ENCODE measurements at places on chromosomes 3 and 15. TPM values are rescaled to one million over a fixed set of nuclear protein-coding genes. Genes with fewer than 3 reads are reported as not detected.

The CAMK2N2 gene
- not detected for total RNA-seq

The SOX2 gene
- total RNA-seq = not detected

The SH3BP5 gene
- total RNA-seq = 35.0 TPM

The HESX1 gene
- 0.65 TPM for total RNA-seq

The TRANK1 gene
- 28.1 TPM for total RNA-seq

The STARD9 gene
- total RNA-seq = 4.5 TPM

The GP5 gene
- total RNA-seq = under 0.01 TPM

The GPR149 gene
- not detected for total RNA-seq

The SLC6A1 gene
- not detected for total RNA-seq

The DUOXA2 gene
- not detected for total RNA-seq

The SMAD6 gene
- 86.9 TPM for total RNA-seq

The KBTBD13 gene
- not detected for total RNA-seq

The EPHA3 gene
- total RNA-seq = 0.26 TPM

The ADAMTS17 gene
- 5.0 TPM for total RNA-seq

The ATP13A5 gene
- not detected for total RNA-seq

The ATXN7 gene
- 25.6 TPM for total RNA-seq

The SLITRK3 gene
- total RNA-seq = not detected

The POC1A gene
- 5.7 TPM for total RNA-seq

The PRKCI gene
- total RNA-seq = 65.1 TPM

The STRIT1 gene
- not detected for total RNA-seq

The LMOD3 gene
- 0.22 TPM for total RNA-seq

The RFT1 gene
- 22.4 TPM for total RNA-seq

The ADCY5 gene
- total RNA-seq = 1.4 TPM

The ARHGEF3 gene
- 16.4 TPM for total RNA-seq

The VPS39 gene
- total RNA-seq = 76.2 TPM

The SEMA7A gene
- total RNA-seq = 12.7 TPM

The GOLGA8J gene
- total RNA-seq = 0.52 TPM

The OSBPL10 gene
- total RNA-seq = 36.9 TPM

The HTR3E gene
- total RNA-seq = not detected

The B3GALNT1 gene
- total RNA-seq = 34.0 TPM

The FSD2 gene
- not detected for total RNA-seq

The CELF6 gene
- total RNA-seq = 0.39 TPM

The ARL6 gene
- total RNA-seq = 16.0 TPM

The VEPH1 gene
- total RNA-seq = 55.6 TPM

The FAM43A gene
- 6.8 TPM for total RNA-seq

The CHRNA5 gene
- total RNA-seq = 0.32 TPM

The ANAPC13 gene
- total RNA-seq = 104 TPM

The KIF9 gene
- total RNA-seq = 7.1 TPM

The ZXDC gene
- 20.4 TPM for total RNA-seq

Data from articular chondrocyte of knee joint (primary cell).